ENCODE measurements at places on chromosomes 16 and 17. TPM values are rescaled to one million over a fixed set of nuclear protein-coding genes. Genes with fewer than 3 reads are reported as not detected.

SULT1A2 gene
- polyA plus RNA-seq: 5.7 TPM

DUS1L gene
- polyA plus RNA-seq: 90.4 TPM

ATP1B2 gene
- 4.8 TPM for polyA plus RNA-seq

TMEM100 gene
- 12.6 TPM for polyA plus RNA-seq

CCL17 gene
- polyA plus RNA-seq: 0.30 TPM

DLX3 gene
- polyA plus RNA-seq: 0.66 TPM

ACSM2B gene
- 1.4 TPM for polyA plus RNA-seq

DPEP2 gene
- 1.6 TPM for polyA plus RNA-seq

STAT5B gene
- polyA plus RNA-seq: 57.7 TPM
